ENCODE measurements at places on chromosomes 6 and 20.

GRCh38 chr6:26576407-26576843 lies 20.3 kb upstream of the ABT1 start:
- DNase-seq: no peak

GRCh38 chr6:16450821-16451220 lies 212.4 kb downstream of the GMPR start:
- no peak for DNase-seq

DNA sequence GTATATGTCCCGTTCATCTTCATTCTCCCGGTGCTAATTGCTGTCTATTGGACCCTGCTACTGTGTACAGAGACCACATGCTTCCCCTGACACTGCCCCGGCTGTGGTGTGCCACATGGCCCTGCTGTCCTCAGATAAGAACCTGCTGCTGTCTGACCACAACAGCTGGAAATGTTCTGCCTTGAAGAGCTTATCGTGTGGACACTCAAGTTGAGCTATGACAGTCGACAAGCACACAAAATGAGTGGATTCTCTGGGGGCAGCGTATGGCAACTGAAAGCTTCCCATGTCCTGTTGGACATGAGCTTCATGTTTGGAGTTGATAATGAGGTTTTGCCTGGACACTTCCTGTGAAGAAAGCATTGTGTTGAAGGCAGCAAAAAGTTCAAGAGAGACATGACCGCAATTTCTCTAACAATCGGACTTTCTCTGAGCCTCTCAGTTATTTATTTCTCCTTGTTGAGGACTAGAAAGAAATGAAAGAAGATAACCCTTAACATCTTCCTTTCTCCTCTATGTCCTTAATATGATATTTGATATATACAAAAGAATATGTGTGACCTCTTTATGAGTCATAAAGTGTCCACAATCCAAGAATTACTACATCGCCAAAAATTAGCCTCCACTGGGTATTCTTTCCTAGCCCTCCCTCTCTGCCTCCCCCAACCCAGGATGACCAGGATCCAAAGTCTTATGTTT lies 187.1 kb upstream of the TCF21 start:
- no peak for DNase-seq

DNA sequence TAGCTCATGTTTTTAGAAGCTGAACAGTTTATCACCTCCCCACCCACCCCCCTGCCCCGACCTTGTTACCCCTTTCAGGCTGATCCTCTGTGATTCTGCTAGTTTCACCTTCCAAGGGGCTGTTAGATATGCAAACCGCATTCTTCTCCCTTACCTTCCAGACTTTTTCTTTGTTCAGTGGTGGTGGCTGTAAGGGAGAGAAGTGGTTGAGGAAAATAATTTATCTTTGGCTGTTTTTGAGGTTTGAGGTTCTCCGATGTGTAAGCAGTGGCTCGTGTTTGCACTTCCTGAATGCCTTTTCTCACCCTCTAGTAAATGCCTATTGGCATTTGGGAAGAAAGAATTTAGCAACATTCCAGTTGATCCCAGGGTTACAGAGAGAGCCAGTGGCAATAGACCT lies 69.4 kb upstream of the KCNG1 start:
- DNase-seq: no peak

- DNase-seq: no peak
Measured at GRCh38 chr6:105873799-105874198, 212.3 kb upstream of the PRDM1 start.

DNA sequence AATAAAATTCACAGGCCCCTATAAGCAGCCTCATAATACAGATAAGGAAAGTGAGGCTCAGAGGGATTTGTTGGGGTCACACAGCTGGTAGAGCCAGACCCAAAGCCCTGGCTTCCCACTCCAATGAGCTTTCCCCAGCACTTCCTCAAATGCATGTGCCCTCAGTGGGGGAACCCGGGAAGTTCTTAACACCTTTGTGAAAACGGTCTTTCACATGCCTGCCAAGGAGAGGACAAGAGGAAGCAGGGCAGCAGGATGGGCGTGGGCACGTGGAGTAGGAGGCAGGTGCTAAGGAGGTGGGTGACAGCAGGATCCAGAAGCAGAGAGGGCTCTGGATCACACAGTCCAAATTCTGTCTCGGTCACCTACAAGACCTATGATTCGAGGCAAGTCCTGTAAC lies 598 bp downstream of the PI16 start:
- no peak for DNase-seq

DNA sequence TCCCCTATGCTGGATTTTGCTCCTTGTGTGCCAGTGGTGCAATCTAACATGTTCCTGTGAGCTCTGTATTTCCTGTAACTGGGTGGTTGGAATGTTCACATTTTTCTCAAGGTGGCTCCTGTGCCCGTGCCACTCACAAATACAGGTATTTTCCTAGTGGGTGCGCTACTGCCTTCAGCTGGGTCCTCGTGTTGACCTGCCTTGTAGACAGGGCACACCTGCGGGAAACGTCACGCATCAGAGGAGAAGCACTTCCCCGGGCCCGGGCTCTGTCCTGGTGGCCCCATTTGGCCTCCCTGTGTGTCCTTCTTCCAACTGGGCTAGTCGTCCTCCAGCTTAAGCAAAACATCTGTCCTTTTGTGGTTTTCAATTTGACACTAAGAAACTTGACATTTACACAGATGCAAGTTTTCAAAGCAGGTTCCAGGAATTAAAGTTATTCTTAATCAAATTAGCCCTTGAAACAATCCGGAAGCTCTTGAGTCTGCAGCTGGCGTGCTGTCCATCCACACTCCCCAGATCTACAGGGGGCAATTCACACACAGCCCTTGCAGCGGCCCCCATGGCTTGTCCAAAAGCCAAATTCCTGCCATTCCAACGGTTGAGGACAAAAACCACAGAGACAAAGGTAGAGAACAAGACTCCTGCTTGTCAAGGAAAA lies 275.1 kb downstream of the CDC5L start:
- no peak for DNase-seq
